ENCODE measurements at places on chromosomes 7 and 10.

DNA sequence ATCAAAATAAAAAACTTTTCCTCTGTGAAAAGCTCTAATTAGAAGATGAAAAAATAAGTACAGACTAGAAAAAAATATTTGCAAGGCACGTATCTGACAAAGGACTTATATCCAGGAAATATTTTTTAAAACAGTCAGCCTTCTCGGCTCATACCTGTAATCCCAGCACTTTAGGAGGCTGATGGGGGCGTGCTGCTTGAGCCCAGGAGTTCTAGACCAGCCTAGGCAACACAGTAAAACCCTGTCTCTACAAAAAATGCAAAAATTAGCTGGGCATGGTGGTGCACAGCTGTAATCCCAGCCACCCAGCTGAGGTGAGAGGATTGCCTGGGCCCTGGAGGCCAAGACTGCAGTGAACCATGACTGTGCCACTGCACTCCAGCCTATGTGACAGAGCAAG, 542.8 kb downstream of the PARD3 start:
- DNase-seq: no peak

DNA sequence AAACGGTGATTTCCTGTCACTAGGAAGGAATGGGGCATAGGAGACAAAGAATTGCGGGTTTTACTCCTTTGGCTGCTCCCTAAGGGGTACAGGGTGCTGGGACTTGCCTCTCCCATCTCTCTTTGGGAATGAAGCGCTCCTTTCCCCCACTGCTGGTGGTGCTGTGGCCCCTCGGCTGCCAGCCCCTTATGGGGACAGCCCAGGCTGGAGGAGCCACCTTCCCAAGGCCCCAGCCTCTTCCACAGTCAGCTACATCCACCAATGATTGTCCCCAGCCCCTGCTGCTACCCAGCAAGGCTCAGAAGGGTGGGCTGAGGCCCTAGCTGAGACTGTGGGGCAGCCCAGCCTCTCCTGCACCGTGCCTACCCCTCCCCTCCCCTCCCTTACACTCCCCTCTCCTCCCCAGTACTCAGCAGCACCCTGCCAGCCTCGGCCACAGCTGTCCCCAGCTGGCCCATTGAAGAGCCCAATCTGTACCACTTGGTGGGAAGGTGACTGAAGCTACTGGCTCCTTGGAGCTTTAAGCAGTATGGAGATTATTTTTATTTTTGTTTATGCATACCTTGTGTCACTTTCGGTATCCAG, 19.0 kb downstream of the PRKAG2 start:
- no peak for DNase-seq

DNA sequence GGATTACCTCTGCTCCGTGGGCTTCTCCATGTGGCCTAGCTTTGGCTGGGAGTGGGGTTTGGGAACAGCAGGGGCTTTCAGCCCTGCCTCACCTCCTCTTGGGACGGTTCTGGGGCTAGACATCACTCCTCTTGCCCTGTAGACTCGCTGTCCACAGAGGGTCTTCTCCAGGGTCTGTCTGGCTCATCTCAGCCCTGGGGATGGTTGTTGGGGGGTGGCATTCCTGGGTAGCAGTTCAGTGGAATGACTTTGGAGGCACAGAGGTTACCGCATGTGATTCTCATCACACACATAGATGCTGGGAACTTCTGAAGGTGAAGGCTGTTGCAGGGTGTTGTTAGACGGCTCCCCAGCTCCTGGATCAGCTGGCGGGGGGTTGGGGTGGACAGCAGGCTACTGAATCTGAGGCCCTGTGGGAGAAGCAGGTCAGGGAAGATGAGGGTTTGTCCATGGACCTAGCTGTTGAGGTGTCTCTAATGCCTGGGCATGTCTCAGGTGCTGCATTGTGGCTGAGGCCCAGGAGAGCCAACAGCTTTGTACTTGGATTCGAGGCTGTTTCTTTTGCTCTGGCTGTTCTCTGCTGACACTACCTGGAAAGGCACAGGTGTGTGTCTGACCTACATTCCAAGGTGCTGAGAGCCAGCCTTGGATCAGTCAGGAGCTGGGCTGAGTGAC, 23.8 kb downstream of the RAMP3 start:
- DNase-seq: no peak

- no peak for DNase-seq
These were observed 37.0 kb downstream of the GPR37 start for GRCh38 chr7:124728610-124729009.

DNA sequence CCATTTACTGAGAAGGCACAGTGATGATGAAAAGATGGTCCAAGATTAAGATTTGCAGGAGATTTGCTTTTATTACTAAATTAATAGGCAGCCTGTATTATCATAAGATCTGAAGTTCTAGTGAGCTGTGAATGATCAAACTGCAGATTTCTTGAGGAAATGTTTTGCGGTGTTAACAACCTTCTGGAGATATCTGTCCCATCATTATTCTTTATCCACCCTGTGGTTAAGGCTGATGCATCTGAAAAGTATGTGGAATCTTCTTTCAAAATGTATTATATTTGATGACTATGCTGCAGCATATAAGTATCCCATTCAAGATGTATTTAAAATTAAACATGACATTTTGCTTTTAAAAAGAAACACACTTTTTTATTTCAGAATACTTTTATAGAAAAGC, 150.3 kb downstream of the POLR1F start:
- no peak for DNase-seq

DNA sequence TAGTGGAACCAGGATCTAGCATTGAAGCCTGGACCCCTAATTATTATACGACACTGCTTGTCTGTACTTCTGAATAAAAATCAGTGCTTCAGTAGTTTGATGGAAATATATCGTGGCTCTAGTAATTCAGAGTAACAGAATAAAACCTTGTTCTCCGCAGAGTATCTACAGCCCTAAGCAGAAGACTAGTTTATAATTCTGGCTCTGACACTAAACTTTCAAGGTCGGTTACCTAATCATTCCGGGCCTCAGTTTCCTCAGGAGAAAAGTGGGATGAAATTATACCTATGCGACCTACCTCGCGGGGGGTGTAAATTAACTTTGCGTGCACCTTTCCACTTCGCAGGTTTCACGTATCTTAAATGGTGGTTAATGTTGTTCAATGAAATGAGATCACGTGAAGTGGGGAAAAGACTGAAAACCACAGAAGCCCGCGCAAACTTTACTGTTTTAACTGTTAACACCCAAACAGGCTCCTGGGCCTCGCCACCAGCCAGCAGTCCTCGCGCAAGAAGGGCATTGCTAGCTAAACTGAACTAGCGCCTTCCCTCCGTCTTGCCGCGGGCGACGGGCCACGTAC, 615 bp downstream of the THAP5 start:
- no peak for DNase-seq
